ENCODE measurements at places on chromosomes 4 and X.

DNA sequence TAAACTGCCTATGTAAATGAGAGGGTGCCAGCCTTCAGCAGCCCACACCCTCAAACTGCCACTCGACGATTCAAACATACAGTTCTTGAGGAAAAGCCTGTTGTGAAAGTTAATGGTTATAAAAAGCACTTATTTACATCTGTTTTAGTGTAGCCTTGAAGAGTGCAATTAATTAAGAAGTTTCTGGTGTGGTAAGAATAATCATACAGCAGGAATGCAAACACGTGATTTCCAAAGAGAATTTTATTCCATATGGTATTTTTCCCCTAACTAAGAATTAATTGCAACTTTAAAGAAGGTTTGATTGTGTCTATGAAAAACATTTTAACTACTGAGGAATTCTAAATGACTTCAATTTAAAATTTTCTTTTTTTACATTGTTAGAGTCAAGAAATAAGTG, 176.3 kb upstream of the PITX2 start:
- DNase-seq, result no peak

DNA sequence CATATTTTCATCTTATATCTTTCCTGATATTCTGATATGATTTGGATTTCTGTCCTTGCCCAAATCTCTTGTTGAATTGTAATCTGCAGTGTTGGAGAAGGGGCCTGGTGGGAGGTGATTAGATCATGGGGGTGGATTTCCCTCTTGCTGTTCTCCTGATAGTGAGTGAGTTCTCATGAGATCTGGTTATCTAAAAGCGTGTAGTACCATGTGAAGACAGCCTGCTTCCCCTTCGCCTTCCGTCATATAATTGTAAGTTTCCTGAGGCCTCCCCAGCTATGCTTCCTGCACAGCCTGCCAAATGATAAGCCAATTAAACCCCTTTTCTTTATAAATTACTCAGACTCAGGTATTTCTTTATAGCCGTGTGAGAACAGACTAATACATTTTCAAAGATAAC, 77.2 kb downstream of the ANKRD50 start:
- peak; percentile 60 for DNase-seq

- DNase-seq, result no peak
Measured at GRCh38 chr4:85445050-85445639, 29.8 kb upstream of the ARHGAP24 start.

GRCh38 chr4:123858465-123858864, 461.9 kb downstream of the SPRY1 start:
- DNase-seq, result no peak

GRCh38 chrX:16148896-16149295, 18.4 kb upstream of the MAGEB17 start:
- DNase-seq, result no peak

- DNase-seq, result no peak
Measured at GRCh38 chrX:45598861-45599260, 398.2 kb upstream of the DIPK2B start.

- DNase-seq, result no peak
Measured at GRCh38 chr4:39505581-39505980, 21.7 kb downstream of the UGDH start.

- DNase-seq, result no peak
Measured at GRCh38 chr4:7037425-7037824, 5.7 kb upstream of the TADA2B start.

DNA sequence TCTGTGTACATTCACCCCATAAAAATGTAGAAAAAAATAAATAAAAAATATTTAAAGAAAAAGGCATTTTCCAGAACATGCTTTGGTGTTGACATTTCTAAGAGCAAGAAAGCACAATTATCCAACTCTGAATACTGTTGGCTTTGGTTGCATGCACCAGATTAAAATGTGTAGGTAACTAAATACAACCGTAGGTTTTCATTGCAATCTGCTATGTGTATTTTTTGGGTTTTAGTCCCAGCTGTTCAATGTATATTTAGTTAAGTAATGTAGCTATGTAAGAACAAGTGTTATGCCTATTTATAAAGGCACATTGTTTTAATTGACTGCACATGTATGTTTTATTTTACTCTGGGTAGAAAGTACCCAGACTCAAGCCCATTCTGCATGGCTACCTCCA, 108.1 kb upstream of the PAQR3 start:
- no peak for DNase-seq

DNA sequence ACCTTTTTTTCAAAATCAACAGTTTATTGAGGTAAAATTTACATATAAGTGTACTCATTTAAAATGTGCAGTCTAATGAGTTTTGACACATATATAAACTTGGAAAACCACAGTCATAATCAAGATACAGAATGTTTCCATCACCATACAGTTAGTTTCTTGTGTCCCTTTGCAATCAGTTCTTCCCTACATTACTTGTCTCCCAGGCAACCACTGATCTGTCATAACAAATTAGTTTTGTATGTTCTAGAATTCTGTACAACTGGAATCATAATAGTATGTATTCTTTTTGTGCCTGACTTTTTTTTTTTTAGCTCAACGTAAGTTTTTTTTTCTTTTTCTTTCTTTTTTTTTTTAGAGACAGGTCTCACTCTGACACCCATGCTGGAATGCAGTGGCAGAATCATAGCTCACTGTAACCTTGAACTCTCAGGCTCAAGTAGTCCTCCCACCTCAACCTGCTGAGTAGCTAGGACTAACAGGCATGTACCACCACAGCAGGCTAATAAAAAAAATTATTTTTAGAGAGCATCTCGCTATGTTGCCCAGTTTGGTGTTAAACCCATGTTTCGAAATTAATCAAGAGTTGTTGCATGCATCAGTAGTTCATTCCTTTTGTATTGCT, 26.9 kb downstream of the ARFIP1 start:
- no peak for DNase-seq

- DNase-seq, result no peak
Measured at GRCh38 chr4:21802406-21802805, 146.2 kb downstream of the KCNIP4 start.

DNA sequence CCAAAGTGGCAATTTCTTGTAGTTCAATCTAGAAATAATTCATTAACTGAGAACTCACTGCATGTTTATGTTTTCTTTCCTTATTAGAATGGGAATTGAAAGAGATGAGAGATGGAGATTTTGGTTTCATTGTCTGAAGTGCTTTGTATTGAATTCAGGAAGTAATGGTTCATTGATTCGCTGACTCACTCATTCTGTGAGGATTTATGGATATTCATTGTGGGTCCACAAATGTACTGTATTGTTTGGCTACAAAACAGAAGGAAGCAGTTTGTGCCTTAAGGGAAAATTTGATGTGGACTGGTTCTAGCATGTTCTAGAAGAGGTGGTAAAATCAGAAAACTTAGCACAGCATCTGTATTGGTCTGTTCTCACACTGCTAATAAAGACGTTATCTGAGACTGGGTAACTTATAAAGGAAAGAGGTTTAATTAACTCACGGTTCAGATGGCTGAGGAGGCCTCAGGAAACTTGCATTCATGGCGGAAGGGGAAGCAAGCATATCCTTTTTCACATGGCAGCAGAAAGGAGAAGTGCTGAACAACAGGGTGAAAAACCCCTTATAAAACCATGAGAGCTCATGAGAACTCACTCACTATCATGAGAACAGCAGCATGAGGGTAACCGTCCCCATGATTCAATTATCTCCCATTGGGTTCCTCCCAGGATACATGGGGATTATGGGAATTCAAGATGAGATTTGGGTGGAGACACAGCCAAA, 132.3 kb upstream of the VCX3A start:
- no peak for DNase-seq

DNA sequence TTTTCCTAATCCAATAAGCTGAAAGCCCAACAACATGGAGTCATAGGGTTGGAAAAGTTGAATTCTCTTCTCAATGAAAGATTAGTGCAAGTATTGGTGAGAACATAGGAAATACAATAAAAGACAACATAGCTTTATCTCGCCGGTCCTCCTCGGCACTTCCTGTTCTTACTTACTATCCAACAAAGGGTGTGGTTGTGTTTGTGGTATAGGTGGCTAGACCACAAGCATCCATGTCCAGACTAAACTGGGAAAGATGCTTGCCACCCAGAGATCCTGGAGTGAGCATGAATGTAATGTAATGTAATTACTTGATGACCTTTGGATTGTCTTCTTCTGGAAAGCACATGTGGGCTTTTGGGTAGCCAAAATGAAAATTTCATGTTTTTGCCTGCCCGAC, 223.8 kb downstream of the CPE start:
- no peak for DNase-seq

- no peak for DNase-seq
Measured at GRCh38 chrX:71510161-71510560, 22.7 kb upstream of the OGT start.

DNA sequence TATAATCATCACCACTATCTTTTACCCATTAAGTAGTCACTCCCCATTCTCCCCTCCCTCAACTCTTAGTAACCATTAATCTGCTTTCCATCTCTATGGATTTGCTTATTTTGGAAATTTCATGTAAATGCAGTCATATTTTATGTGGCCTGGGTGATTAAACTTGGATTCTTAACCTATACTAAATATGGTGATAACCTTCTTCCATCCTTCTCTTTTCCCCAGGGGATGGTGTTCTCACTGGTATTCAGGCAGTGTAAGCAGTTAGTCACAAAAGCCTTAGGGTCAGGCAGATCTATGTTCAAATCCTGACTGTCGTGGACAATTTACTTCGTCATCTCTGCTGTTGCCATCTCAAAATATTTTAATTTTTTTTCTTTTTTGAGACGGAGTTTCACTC, 29.6 kb downstream of the RAB40AL start:
- DNase-seq, result no peak

DNA sequence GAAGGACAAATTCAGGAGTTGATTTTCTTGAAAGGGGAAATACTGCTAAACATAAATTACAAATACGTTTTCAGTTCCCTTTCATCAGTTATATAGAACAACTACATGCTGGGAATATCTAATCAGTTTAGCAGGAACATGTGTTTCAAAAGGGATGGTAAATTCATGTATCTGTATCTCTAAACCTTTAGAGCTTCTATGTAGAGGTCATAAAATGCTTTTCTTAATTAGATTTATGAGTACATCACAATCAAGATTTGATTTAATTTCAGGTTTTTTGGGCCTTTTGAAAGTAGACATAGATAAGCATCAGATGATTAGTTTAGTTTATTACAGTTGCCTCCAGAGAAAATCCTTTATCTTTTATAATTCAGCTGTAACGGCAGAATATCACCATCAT, 12.9 kb downstream of the PDLIM3 start:
- DNase-seq, result no peak

- no peak for DNase-seq
Measured at GRCh38 chrX:16796298-16796697, 10.0 kb downstream of the TXLNG start.

DNA sequence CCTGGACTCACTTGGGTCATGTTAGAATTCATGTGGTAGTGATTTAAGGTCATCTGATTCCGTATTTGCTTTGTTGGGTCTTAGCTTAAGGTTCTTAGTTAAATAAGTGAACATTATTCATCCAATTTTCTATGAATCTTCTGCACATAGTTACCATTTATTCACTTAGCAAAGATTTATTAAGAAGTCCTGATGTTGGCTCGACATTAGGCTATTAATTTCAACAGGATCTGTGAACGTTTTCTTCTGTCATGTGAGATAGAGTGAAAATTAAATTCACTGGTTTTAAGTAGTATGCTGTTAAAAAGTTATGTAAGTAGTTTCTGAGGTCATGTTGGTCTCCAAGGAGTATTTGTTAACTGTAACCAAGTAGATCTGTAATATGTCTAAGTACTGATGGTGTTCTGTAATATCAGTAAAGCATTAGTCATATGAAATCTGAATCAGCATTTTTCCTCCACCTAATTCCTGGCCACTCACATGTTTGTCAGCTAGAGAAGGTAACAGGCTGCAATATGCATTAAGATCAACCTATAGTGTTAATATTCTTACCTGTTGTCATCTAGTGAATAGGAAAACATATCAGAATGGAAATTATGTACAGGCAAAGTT, 155.6 kb downstream of the PCDH7 start:
- no peak for DNase-seq

- DNase-seq, result no peak
Measured at GRCh38 chr4:5448221-5448620, 260.1 kb downstream of the EVC2 start.

DNA sequence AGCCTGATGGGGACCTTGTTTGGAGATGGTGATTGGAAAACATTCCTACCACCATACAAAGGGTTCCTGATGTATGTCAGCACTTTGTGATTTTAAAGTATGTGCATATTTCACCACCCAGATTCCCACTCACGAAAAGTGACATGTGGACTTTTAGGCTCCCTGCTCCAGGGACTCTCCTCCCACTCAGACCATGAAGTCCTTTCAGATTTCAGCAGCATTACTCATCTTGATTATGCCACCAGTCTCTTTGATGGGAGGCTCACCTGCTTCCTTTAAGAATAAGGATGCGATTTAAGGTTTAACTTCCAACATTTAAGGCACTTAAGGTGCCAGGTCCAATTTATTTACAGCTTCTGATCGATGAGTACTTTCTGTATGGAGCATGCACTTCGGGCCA, 204.4 kb downstream of the PPARGC1A start:
- DNase-seq, result no peak

DNA sequence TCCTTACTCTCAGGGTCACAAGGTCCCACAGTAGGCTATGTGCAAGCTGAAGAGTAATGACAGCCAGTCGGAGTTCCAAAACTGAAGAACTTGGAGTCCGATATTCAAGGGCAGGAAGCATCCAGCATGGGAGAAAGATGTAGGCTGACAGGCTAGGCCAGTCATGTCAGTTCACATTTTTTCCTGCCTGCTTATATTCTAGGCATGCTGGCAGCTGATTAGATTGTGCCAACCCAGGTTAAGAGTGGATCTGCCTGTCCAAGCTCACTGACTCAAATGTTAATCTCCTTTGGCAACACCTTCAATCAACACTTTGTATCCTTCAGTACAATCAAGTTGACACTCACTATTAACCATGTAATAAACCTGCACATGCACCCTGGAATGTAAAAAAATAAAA, 960.9 kb upstream of the HS3ST1 start:
- no peak for DNase-seq

- DNase-seq, result no peak
Measured at GRCh38 chrX:154476821-154477220, 2.3 kb downstream of the LAGE3 start.

- DNase-seq, result no peak
Measured at GRCh38 chr4:55721651-55722050, 85.6 kb upstream of the NMU start.

- DNase-seq, result no peak
Measured at GRCh38 chr4:166499820-166500219, 626.8 kb downstream of the TLL1 start.

DNA sequence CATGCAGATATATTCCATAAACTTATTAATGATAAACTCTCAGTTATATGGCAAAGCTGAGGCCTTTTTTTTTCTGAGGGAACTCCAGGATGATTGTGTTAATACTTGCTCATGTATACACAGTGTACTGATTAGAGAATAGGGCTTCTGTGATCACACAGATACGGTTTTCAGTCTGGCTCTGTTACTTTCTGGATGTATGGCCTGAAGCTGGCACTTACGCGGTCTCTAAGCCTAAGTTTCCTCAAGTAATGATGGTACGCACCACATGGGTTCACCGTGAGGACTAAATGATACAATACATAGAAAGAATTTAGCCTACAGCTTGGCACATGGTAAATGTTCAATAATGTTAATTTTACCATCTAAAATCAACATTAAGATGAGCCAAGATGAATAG, 73.8 kb downstream of the SEC24D start:
- no peak for DNase-seq

GRCh38 chr4:172996571-172997216, 171.9 kb upstream of the GALNT7 start:
- no peak for DNase-seq

Measured in CMK (cell line).